Astrocyte (in vitro differentiated cells and primary cell): ENCODE measurements at places on chromosomes 2 and 18. TPM values are rescaled to one million over a fixed set of nuclear protein-coding genes. Genes with fewer than 3 reads are reported as not detected.

DNA sequence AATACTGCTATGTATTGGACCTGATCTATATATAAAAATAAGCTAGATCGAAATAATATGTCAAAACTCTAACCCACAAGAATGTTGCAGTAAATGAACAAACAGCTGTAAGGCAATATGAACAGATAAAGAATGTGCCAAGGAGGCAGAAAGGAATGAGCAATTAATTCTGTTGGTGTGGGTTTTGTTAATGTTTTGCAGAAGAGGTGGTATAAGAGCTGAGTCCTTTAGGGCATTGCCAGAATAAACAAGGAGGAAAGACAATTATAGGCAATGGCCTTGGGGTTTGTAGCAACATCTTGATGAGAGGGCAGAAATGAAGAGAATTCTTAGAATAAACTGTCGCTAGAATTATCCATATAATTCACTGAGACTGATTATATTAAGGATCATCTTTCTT, 240.9 kb upstream of the GULP1 start:
- no peaks in the 10 kb centered on the region for H3K36me3 ChIP-seq
- no peaks in the 10 kb centered on the region for H3K27me3 ChIP-seq
- H3K4me3 ChIP-seq = no peak overlapping the region
- H3K4me1 ChIP-seq = peaks cover 6% of the 10 kb centered on the region
- peak; percentile 69 for DNase-seq
- H3K27ac ChIP-seq = no peak overlapping the region

GRCh38 chr2:3189076-3189591, 188.5 kb downstream of the EIPR1 start:
- no peak overlapping the region for H3K27ac ChIP-seq
- no peak overlapping the region for H3K4me3 ChIP-seq
- no peak for DNase-seq

GRCh38 chr2:40564184-40564583, 112.3 kb upstream of the SLC8A1 start:
- no peaks in the 10 kb centered on the region for H3K27me3 ChIP-seq
- DNase-seq = no peak
- peaks cover under 1% of the 10 kb centered on the region for H3K4me1 ChIP-seq
- H3K27ac ChIP-seq = no peak overlapping the region

DNA sequence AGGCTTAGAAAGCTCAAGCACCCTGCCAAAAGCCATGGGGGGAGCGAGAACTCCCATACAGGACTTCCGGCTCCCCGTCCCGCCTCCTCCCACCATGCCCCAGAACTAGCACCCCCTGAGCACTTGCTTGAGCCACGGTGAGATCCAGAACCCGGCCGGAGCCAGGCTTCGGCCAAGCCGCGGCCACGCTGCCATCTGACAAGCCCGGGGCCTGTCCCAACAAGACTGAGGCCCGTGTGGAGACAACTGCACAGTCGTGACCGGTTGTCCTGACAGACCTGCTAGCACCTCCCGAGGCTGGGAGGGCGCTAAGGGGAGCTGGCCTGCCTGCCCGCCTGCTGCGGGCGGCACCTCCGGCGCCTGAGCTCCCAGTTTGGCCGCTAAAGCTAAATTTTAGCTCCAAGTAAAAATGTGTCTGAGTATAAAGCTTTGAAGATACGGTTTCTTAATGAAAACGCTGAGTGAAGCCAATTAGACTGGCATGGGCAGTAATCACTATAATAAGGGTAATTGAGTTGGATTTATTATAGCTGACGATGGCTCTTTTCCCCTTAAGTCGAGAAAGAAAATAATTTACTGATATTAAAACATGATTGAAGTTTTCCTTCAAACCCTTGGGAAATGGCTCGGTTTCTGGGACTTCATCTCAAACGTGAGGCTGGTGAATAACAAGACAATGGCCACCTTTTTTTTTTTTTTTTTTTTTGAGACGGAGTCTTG, 78.3 kb upstream of the ODC1 start:
- DNase-seq = no peak
- H3K4me1 ChIP-seq = no peaks in the 10 kb centered on the region
- H3K36me3 ChIP-seq = no peaks in the 10 kb centered on the region
- H3K4me3 ChIP-seq = no peak overlapping the region

DNA sequence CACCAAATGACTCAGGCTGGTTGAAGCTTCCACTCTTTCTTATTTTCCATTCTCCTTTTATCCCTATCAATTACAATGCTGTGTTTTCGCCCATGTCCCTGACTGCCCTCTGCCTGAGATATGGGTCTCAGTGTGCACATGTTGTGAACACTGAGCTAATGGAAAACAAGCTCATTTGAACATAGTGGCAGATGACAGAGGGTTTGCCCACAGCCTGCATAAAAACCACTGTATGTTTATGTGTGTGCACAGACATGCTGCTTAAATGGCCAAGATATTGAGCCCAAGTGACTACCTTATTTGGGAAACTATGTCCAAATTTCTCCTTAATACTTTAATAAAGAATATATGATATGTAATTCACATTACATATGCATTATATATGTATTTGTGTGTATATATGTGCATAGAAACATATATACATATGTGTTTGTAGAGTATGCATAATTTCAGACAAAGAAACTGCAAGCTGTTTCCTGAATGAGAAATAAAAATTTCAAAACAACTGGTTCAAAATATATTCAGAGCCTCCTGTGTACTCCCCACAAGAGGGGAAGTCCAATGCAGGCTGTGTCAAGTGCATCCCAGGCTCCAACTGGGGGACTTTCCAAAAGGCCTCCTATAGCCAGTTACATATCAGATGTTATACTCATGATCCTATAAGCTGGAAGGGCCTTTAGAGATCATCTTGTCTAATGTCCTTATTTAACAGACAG, 92.7 kb upstream of the CD302 start:
- no peak overlapping the region for H3K27ac ChIP-seq
- no peaks in the 10 kb centered on the region for H3K27me3 ChIP-seq
- no peak for DNase-seq
- no peak overlapping the region for H3K4me3 ChIP-seq
- H3K4me1 ChIP-seq = peaks cover 6% of the 10 kb centered on the region
- no peaks in the 10 kb centered on the region for H3K36me3 ChIP-seq

- peak; percentile 34 for DNase-seq
- H3K4me1 ChIP-seq = peaks cover 13% of the 10 kb centered on the region
- no peaks in the 10 kb centered on the region for H3K27me3 ChIP-seq
Observed at GRCh38 chr2:99488539-99489062, 1.2 kb downstream of the REV1 start.

- DNase-seq = no peak
- H3K27ac ChIP-seq = no peak overlapping the region
- H3K4me3 ChIP-seq = no peak overlapping the region
Observed at GRCh38 chr18:43012951-43013350, 102.5 kb downstream of the RIT2 start.

The ERBB4 gene
- 0.72 and 1.2 TPM in 2 replicates for total RNA-seq

The ITGB6 gene
- total RNA-seq = 2.8 and 7.6 TPM in 2 replicates

The HOXD10 gene
- not detected in 2 replicates for total RNA-seq

The HTR2B gene
- 0.27 TPM in 1 of 2 replicates, not detected in the other for total RNA-seq
